NCI-H774 (cell line): ENCODE measurements at places on chromosomes 1 and 21.

DNA sequence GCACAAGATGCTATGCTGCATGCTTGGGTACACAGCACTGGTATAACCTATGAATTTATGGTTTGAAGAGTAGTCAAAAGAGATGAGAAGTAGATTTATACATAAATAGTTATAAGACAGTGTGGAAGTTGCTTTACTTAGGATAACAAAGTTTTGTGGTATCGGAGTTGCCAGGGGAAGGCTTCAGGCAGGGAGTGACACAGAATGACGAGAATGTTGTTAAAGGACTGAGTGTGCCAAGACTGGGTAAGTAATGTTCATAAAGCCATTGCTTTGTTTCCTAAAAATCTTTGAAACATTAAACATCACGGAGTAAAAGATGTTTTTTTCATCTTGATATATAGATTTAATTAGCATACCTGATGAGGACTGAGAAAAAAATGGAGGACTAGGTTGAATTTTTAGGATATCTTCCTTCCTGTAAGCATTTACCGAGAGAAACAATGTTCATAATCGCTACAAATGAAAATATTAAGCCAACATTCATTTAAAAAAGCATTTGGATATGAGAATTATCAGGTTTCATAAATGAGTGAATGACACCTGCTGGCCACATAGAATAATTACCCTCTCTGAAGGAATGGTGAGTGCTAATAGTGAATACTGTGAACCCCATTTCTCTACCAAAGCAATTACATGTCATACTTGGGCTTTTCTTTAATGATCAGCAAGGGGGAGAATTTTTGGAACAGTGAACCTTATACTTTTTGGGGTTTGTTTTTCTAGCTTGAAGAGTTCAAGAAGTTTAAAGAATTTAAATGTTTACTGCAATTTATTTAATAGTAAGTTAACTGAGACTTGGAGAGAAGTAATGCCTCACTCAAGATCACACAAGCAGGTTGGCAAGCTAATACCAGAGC, 28.4 kb downstream of the EXTL2 start:
- DNase-seq, result no peak

GRCh38 chr1:247111259-247111699, 7.1 kb upstream of the ZNF669 start:
- DNase-seq, result no peak

DNA sequence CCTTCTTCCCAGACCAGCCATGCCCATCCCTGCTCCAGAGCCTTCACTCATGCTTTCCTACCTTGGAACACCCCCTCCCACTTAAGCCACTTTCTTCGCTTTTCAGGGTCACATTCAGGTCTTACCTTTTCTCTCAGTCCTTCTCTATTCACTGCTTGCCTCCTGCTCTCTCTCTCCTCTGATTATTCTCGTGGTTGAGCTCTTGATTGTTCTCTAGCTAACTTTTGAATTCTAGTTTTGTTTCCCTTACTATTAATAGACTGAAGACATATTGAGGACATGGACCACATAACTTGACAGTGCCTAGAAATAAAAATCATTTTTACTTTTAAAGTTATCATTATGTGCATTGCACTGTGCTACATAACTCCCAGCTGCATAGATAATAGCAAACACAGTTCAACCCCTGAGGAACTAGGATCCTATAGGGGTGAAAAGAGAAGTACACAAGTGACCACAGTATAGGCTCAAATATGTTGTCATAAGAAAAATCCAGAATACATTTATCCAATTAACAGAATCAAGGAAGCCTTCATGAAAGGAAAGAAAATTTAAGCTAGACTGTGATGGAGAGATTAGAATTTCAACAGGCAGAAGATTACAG, 21.5 kb downstream of the INSL5 start:
- no peak for DNase-seq

DNA sequence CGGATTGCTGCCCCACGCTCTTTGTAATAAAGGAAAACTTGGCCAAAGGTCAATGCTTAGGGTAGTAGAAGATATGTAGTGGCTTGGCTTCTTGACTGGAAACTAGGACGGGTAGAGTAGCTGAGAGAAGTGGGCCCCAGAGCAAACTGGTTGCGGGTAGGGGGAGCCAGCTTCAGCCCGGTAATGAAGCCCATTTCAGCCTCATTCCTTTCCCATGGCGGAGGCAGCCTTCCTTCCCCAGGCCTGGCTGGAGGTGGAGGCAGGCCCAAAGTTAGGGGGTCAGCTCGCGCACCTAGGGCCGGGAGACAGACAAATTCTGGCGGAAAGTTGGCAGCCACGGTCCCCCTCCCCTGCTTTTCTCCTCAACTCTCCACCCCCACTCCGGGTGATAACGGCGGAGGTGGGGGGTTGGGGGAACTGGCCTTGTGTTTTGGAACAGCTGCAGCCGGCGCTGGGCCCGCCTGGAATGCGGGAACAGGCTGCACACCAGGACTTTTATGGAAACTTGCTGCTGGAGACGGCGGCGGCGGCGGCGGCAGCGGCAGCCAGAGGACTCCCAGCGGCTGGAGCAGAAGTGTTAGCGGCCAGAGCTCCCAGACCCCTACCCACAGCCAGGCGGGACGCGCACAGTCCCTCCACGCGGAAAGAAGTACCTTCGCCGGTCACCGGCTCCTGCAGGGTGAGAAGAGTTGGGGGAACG, at the start of gene NEXN:
Gene NEXN, plus strand, starts transcription at position 544 of the 700 bp plus-strand sequence. CDS start 27,483 bp downstream, outside the sequence.
- no peak for DNase-seq

GRCh38 chr1:245319094-245319493, 164.3 kb downstream of the KIF26B start:
- DNase-seq, result no peak

DNA sequence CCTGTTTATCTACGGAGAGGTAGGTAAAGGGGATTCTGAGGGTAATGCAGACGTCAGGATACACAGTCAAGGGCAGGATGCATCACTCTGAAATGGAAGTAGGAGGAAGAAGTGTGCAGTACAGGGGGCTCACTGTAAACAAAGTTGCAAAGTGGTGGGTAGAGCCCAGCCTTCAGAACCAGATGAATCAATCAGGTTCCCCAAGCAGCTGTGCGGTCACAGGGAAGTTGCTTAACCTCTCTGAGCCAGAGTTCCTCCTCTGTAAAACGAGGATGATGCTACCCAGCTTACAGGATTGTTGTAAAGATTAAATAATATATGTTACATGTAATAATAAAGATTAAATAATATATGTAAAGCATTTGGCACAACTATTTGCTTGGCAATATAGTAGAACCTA, 13.5 kb upstream of the MYOM3 start:
- no peak for DNase-seq
